ENCODE measurements at places on chromosomes 4 and X. TPM values are rescaled to one million over a fixed set of nuclear protein-coding genes. Genes with fewer than 3 reads are reported as not detected.

DNA sequence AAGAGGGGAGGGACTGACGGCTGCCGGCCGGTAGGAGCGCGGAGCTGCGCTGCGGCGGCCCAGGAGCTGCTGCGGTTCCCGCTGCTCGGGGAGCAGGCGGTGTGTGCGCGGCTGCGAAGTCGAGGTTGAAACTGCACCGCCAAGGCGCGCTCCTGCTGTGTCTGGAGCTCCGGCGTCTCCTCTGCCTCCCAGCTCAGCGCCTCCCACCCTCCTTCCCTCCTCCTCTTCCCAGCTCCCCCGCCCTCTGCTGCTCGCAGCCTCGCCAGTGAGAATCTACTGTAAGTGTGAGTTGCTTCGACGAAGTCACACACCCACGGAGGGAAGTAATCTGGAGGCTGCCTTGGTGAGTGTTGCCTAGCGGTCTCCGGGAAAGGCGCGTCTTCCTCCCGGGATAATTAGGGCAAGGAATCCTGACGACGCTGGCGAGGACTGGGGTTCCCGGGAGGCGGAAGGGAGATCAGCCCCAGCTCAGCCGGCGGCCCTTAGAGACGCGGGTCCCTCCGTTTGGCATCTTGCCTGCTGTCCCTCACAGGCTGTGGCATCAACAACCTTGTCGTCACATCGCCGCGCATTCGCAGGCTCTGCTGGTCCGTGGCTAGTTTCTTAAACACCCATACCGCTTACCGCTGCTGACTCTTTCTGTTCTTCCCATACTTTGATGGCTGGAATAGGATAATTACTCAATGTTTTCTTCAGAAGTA is at the start of gene EPHA5:
Gene EPHA5 (minus strand): TSS at position 159 of the 701 bp plus-strand sequence. CDS start 747 bp downstream, outside the sequence.
- no peak for DNase-seq

- DNase-seq, result peak; percentile 37
Observed at GRCh38 chr4:76691807-76692582, 205.9 kb downstream of the SOWAHB start.

DNA sequence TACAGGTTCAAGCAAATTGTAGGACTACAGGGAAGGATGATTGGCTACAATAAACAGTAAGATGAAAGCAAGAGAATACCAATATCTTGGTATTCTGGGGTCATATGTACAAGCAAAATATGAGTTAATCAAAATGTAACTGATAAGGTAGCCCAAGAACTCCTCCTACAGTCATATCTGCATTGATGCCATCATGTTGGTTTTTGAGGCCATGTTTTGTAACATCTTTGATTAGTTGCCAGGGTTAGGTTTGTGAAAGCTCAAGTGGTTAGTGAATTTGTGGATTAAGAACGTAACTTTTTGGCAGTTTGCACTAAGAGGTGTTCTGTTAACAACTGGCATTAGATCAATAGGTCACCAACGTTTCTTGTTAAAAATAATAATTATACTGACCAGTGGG is 59.6 kb downstream of the USP9X start:
- no peak for DNase-seq

PLAC8 gene
- total RNA-seq, result 569 TPM

All from transverse colon (tissue), 4 donors.